Motor neuron (in vitro differentiated cells): ENCODE measurements at places on chromosomes 2 and 18.

- no peak for ATAC-seq
Measured at GRCh38 chr2:30098266-30099005, 48.4 kb upstream of the YPEL5 start.

- ATAC-seq = peak; percentile 73
Measured at GRCh38 chr2:86298411-86299390, 38.7 kb downstream of the REEP1 start.

DNA sequence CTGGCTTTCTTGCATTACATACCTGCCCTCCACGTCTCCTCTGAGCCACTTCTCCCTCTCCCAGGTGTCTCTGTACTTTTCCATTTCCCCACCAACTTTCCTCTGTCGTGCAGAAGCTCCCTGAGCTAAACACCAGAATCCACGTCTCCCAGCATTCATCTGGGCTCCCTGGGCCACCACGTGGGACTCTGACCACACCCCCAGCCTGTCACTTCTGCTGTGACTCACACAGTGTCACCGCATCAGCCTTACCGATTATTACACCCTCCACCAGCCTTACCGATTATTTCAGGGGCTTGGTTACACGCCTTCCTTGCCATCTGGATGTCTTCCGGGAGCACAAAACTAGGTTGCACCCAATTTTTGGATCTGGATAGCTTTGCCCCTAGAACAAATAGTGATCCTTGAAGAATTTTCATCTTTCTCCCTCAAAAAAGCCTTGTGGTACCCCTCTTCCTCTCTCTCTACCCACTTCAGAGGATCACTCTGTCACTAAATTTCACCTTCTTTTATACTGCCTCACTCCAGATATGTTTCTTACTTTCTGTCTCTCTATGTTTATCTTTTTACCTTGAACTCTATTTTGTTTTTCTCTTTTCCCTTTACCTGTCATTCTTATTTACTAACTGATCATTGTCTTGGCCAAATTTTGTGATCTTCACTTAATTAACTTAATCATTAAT, 136.9 kb upstream of the CAB39 start:
- ATAC-seq = no peak

DNA sequence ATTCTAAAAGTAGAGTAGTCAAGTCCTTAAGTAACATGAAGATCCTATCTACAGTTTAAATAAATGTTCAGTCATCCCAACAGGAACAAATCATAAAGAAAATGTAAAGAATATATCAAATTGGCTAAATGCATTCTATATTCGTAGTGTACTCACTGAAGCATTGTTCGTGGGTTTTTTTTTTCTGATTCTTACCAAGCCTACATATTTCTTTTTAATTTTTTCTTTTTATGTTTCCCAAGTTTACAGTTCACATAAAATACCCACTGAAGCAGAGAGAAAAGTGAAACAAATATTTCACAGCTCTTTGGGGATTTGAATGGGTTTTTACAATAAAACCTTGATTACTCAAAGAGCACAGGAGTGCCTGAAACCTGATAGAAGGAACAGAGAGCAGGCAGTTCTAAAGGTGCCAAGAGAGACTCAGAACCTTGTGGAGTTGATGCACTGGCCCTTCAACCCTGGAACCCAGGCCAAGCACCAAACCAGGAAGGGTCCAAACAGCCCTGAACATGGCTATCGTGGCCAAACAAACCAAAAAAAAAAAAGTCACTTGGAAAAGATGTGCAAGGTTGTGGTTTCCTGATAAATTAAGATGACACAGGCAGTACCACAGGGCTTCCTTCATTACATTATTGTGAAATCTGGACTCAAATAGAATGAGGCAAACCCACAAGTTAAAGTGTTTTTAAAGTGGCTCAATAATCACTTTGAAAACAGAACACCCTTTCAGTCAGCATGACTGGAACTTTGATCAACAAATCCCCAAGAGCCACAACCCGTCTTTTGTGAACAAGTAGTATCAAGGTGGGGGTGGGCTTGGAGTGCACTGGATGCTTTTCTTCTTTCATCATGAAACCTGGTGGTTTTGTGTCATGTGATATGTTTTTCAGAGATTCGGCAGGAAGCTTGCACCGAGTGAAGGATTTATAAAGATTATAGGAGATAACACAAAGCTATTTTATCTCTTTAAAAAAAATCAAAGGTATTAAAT, 245.0 kb upstream of the FN1 start:
- ATAC-seq = no peak

DNA sequence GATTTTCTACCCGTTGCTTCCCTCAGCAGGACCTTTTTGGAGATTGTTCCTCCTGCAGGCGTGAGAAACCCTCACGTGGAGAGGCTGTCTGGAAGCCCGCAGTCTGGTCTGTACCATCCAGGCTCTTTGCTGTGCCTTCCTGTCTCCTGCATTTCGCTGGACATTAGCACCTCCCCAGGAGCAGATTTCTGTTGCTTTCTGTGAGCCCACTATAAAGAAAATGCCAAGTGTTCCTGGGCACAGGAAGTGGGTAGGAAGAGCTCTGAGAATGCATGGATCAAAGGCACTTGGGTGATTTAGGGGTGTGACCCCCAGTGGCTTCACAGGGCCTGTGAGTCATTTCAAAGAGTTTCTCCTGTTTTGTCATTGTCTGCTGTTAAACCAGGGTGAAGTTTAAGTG, 27.3 kb downstream of the SPTBN1 start:
- no peak for ATAC-seq

DNA sequence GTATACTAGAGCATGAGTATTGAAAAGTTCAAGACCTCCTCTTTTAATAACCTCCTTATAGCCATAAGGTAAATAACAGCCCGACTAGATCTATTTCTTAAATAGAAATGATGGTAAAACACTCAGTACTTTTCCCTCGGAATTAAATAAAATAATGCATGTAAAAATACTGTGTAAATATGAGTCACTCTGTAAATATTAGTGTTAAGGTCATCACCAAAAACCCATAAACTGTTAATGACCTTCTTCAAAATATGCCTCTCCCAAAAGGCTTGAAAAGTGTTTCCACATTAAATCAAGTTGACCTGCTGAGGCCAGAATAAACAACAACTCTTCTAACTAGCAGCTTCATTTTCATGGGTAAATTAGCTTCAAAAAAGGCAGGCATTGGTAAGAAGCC, 25.3 kb upstream of the BZW1 start:
- peak; percentile 71 for ATAC-seq

DNA sequence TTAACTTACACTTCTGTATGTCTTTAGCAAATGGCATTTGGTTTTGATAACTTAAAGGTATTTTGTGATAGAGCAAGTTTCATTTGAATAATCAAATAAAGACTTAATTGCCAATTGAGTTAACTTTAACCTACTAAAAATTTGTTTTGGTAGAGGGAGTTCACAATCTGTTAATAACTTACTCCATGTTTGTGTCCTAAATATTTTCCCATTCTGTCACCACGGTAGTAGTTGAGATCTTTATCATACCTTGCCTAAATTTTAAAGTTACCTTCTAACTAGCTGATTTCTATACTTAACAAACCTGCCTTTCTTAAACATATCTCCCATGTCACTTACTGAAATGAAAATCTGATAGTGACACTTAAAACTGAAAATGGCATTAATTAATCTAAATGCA, 127.1 kb downstream of the TMEFF2 start:
- ATAC-seq = no peak

GRCh38 chr18:47334966-47335365, 83.5 kb upstream of the SKOR2 start:
- no peak for ATAC-seq

DNA sequence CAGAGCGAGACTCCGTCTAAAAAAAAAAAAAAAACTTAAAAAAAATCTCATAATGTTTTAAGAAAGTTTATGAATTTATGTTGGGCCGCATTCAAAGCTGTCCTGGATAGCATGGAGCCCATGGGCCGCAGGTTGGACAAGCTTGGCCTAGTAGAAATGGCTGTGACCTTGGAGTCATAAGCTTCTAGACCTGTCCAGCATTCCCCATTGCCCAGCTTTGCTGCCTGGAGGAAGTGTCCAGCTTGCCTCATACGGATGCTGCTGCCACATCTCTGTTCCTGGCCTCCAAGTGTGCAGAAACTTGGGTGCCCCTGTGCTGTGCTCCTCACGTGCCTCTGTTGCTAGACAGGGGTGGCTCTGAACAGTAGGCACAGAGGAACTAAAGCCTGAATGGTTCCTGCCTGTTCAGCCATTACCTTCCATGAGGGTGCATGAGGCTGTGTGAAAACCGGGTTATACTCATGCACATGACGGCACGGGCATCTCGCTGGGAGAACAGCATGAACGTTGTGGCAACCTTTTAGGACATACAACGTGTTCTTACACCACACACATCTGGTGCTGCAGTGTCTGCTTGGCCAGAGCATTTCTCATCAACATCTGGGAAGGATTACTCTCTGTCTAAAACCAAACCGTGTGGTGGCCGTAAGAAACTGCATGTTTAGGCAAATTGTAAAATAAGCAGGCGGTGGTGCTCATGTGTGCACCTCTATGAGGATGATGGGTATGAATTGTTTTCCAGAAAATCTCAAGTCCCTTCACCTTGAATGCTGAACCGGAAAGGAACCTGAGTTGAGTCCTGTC, 38.2 kb downstream of the FHOD3 start:
- ATAC-seq = no peak

DNA sequence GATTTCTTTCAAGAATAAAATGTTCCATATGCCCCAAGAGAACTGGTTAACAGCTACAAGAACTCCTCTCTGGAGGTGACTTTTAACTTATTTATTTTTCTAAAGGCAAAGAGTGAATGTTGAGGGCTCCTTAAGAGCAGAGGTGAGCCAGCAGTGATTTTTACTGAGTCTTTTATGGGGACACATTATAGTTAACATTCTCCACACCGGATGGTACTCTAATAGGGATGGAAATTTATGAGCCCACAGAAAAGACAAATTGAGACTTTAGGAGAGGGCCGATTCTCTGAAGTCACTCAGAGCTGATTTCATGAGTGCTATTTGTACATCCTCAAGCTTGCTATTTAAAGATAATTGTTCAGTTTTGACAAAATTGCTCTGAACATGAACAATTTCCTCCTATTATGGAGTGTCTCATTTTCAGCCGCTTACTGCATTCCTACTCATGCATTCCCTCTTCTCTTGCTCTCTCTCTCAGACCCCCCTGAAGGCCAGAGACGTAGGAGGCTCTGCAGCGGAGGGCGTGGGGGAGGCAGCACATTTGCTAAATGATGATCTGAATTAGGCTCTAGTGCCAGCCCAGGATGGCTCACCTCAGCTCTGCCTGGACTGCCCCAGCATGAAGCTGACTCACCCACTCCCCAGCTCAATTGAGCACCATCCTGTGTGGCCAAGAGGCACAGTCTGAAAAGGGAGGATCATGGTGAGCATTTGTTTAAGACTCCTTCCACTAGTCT, 5.9 kb upstream of the RPL37A start:
- ATAC-seq = peak; percentile 90

GRCh38 chr2:20643060-20643459, 7.8 kb downstream of the HS1BP3 start:
- no peak for ATAC-seq

DNA sequence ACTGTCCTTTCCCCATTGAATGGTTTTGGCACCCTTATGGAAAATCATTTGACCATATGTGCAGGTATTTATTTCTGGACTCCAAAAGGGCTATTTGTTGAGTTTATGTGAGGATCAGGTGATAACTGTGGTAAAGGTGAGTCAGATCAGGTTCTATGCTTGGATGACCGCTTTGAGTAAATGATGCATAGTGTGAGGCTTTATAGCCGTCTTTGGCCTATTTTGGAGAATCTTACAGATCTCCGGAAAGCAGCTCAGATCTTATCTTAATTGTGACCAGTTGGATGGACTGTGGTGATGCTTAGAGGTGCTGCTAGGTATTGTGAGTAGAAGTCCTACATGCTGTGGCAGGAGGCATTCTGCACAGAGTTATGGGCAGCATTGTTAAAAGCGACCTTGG, 126.2 kb downstream of the METTL8 start:
- no peak for ATAC-seq

DNA sequence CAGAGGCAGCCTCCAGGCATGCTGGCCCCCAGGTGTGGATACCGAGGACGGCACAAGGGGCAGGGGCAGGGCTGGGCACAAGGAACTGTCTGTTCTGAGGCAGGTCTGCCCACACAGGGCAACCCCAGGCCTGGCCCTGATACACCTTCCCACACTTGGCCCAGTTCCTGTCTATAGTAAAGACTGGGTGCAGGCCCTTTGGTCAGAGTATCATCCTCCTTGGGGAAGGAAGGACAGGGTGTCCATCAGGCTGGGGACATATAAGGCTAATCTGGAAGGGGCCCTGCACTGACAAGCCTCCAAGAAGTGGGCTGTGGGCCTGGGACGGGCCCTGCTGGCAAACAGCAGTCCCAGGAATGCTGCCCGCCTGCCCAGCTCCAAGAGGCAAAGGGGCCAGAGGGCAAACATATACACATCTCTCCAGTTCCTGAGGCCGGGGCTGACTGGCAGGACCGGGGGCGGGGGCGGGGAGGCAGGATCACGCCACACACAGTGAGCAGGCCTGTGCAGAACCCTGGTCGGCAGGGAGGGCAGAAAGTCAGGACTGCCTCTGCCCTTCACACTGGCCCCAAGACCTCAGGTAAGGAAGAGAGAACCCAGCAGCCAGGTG, 18.9 kb downstream of the SDC1 start:
- peak; percentile 55 for ATAC-seq

- ATAC-seq = no peak
Measured at GRCh38 chr2:179744401-179744800, 117.0 kb downstream of the ZNF385B start.

DNA sequence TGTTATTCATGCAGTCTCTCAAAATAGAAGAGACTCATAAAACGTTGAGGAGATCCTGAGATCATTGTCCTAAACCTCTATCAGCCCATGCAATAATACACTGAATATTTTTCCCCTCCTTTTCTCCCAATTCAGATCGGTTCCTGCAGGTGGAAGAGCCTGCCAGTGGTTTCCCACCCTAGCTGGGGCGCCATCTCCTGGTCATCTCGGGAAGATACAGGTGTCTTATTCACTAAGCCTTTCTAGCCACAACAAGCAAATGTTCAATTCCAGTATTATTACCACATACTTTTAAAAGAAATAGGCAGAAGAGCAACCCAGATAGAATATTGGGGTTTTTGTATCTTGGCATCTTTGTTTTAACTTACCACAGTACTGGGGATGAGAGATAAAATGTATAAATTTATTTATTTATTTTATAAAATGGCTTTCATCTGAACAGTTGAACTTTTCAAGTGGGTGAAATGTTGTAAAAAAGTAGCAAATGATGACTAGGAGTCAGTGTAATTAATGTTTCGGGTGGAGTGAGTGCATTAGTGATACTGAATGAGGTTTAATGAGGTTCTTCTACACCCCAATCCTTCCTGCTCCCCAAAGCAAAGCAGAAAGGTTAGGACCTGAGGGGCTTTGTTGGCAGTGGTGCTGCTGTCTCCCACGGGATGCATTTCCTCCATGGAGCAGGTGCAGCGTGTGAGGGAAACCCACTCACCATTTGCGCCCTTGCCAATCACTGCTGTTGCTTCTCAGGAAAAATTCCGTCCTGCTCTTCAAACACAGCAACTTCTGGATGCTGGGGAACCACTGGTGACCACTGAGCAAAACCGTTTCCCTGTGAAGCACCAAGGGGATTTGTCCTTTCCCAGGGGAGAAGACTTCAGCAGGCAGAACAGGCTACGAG, 147.1 kb upstream of the FHL2 start:
- no peak for ATAC-seq

GRCh38 chr2:160110674-160111239, 48.3 kb upstream of the PLA2R1 start:
- ATAC-seq = peak; percentile 56
